ENCODE measurements at places on chromosomes 1 and 21.

DNA sequence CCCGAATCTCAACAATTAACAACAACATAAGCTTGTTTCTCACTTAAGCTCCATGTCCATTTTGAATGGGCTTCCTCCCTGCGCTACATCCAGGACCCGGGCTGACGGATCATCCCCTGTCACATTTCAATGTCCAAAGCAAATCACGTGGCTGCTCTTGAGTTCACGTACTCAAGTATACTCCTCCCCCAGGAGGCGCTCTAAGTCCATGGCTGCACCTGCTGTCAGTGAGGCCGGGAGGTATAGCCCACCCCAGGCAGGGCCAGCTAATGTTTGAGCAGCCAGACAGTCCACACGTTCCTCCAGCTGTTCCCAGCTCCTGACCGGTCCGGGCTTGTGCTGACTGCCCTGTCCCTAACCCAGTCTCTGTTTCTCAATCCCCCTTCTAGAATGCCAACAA lies 220.8 kb downstream of the SLC35F3 start:
- no peak for DNase-seq

DNA sequence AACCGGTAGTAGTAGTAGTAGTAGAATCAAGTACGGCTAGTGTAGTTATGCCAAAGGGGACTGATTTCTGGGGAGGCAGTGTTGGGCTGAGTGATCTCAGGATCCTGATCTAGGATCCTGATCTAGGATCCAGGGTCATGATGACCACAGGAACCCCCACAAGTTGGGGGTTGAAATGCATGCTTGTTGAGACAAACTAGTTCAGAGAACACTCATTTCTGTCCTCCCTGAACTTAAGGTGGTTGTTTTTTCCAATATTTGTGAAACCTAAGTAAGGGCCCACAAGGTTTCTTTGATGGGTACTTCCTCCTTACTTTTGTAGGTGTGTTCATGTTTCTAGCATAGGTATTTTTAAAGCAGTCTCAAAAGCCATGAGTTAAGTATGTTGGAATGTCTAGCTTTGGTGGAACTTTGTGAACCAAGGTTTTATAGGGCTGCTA lies 33.9 kb upstream of the PDC start:
- DNase-seq, result no peak

GRCh38 chr21:43988506-43989230 lies 23.4 kb upstream of the TRAPPC10 start:
- no peak for DNase-seq

- no peak for DNase-seq
Observed at GRCh38 chr1:207805841-207806421, 54.1 kb downstream of the CD46 start.

DNA sequence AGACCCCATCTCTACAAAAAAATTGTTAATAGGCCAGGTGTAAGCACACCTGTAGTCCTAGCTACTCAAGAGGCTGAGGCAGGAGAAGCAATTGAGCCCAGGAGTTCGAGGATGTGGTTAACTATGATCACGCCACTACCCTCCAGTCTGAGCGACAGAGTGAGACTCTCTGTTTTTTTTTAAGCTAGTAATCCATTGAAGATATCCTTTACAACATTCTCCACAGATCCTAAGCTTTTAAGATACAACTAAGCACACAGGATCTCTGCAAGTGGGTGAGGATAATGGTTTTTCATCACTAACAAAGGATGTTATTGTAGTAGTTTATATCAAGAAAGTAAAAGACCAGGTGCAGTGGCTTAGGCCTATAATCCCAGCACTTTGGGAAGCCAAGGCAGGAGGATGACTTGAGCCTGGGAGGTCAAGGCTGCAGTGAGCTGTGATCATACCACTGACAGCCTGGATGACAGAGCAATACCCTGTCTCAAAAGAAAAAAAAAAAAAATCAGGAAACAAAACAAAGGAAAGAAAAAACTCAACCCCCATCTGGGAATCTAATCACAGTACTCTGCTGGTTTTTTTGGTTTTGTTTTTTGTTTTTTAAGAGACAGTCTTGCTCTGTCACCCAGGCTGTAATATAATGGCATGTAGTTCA lies 166.1 kb downstream of the RERE start:
- no peak for DNase-seq

DNA sequence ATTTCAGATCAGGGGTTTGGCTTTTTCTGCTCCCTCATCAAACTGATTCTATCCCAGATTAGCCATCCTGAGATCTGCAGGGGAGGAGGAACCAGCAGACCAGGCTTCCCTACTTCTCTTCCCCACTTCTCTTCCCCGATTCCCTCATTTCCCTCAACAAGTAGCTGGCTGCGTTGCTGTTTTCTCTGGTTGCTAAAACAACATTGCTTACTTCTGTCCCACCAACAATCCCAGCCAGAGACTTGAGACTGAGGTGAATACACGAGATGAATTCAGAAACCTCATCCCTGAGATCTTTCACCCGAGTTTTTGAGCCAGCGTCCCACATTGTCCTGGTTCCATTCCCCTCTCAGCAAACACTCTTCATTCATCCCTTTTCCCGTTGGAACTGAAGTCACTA lies 22.4 kb downstream of the DYRK3 start:
- no peak for DNase-seq
